ENCODE measurements at places on chromosomes 16 and 17.

DNA sequence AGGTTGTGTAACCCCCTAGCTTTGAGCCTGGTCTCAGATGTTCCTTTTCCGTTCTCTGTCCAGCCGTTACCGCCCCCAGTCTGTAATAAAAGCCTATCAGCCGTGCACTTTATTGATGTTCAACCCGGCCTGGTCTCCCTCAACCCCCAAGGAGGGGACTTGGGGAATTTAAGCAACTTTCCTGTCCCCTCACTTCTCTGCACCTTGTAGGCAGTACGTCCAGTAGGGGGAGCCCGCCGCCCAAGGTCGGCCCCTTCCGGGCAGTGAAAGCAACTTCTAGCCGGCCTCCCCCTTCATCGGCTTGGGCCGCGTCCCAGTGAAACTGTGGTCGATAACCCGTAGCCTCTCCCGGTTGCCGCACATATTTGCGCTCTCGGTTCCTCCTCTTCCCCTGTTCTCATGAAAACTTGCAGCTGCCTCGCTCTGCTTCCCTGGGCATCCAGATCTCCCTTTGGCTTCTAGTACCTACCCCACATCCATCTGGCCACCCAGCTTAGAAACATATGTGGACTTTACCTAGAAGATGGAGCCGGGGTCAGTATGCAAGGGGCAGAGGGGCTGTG, 7.9 kb downstream of the PNPO start:
- peak; percentile 75 for DNase-seq

DNA sequence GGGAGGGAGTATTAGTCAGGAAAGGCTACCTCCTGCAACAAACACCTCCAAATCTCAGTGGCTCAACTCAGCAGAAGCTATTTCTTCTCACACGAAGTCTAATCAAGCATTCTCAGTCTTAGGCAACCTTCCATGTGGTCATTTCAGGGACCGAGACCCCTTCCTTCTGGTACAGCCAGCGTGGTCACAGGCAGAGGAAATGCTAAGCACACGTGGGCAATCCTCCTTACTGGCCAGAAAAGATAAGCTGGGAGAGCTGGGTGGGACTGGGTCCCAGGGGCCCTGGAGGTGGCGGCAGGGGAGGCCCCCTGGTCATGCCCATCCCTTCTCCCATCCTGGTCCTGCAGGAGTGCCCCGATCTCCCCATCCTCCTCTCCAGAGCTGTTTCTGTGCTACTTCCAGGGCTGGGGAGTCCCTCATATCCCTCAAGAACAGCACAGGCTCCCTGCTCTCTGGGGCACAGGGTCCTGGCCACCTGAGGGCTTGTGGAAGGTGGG, 5.7 kb upstream of the CX3CL1 start:
- no peak for DNase-seq

- no peak for DNase-seq
Measured at GRCh38 chr17:47804461-47804860, 17.1 kb downstream of the OSBPL7 start.

DNA sequence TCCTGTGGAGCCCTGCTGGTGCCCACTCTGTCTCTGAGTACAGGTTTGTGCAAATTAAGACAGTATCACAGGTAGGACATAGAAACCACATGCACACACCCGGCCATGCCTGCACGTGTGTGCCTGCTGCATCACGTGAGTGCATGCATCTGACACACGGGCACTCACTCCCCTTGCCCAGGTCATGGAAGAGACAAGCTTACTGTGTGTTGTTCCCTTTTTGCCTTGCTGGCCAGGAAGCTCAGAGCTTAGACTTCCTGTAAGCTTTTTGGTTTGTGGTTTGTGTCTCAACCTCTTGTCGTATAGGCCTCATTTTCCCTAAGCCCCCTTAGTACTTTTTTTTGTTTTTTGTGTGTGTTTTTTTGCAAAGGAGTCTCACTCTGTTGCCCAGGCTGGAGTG, 25.0 kb downstream of the ZNF469 start:
- no peak for DNase-seq

GRCh38 chr17:8459831-8460230, 24.1 kb downstream of the NDEL1 start:
- DNase-seq, result no peak

Data from Daoy (cell line).